ENCODE measurements at places on chromosomes 11 and 22.

DNA sequence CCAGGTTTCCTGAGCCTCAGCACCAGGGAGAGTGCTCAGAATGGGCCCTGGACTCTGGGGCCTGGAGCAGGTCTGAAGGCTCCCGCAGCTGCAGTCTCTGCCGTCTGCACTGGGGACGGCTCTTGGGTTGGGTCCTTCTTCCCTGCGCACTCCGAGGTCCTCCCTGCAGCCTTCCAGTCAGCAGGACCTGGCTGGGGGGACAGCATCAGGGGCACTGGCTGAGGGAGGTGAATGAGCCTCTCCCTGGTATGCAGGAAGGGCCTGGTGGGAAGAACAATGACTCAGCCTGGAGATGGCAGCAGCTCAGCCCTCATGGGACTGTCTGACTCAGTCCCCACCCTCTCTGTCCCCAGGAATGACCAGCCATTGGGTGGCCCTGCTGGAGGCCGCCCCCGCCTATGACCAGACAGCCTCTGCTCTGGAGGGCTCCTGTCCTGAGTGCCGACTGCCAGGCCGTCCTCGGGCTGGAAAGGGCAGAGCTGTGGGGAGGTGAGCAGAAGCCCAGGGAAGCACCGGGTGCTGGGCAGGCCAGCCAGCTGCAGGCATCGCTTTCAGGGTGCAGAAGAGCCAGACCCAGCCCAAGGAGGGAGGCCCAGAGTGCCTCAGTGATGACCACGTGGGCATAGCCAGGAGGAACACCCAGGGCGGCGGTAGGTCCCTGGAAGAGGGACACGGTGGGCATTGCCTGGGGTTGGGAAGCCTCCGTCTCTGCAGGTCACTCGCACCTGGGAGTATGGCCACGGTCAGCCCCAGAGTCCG lies 455.0 kb downstream of the BRD1 start:
- no peak for DNase-seq

GRCh38 chr11:3010521-3011275 lies 18.6 kb upstream of the NAP1L4 start:
- no peak for DNase-seq

DNA sequence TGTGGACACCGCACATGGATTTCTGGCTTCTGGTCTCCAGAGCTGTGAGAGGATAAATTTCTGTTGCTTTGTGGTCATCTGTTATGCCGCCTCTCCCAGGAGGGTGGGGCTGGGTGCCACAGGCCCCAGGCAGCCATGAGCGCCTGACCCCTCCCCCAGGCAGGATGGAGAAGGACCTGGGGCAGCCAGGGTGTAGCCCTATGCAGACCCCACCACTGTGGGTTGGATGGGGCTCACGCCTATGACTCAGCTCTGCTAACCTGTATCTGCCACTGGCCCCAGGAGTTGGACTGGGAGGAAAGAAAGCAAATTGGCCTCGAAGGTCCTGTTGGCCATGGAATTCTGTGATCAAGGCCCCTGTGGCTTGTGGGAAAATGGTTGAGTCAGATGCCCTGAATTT lies 1351.1 kb downstream of the BRD1 start:
- no peak for DNase-seq

DNA sequence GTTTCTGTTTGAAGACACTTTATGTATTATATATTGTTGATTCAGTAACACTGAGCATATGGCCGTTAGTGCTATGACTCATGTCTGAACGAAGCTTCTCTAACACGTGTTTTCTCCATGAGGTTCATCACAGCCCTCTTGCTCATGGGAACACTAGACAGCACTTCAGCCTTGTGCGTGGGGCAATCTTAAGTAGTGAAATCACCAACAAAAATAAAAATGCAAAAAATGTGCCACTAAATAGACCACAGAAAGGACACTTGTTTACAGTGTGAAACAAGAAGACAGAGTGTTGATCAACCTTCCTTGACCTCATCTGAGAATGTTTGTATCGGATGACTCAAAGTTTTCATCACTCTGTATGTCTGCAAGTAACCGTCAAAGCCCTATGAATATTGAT lies 94.5 kb downstream of the FDX1 start:
- DNase-seq = no peak

DNA sequence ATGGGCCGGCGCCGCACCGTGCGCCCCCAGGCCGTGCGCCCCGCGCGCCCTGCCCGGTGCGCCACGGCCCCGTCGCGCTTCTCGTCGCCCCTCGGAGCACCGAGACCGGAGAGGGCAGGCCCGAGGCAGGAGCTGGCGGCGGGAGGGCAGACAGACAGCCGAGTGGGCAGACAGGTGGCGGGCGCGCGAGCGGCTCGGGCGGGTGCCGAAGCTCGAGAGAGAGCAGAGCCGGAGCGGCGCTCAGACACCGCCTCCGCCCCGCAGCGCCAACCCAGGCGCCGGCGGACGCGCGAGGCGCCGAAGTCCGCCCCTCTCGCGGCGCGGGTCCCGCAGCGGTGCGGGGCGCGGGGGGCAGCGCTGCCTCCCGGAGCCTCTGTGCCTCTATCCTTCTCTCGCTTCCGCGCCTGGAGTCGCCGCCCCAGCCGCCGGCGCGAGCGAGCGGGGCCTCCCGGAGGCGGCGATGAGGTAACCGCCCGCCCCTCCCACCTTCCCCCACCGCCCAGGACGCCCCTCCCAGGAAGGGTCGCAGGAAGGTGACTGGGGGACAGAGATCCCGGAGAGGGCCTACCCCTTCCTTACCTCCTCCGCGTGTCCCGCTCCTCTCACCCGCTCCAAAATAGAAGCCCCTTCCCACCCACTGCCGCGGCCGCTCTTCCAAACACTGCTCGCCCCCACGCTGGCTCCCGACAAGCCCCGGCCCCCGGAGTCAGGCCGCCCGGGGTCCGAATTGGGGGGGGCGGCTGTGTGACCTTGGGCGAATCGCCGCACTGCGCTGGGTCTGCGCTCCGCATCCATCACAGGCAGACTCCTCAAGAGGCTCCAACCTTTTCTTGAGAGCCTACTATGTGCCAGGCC lies at the start of gene RASL10A:
Gene RASL10A (minus strand): TSS at position 412 of the 855 bp plus-strand sequence. CDS start 451 bp downstream, outside the sequence.
- DNase-seq = no peak
